Activated T-cell treated with anti-CD3 and anti-CD28 coated beads, Interleukin-2, amount 50 U/mL, for 1 hour (primary cell): ENCODE measurements at places on chromosomes 11 and 22.

DNA sequence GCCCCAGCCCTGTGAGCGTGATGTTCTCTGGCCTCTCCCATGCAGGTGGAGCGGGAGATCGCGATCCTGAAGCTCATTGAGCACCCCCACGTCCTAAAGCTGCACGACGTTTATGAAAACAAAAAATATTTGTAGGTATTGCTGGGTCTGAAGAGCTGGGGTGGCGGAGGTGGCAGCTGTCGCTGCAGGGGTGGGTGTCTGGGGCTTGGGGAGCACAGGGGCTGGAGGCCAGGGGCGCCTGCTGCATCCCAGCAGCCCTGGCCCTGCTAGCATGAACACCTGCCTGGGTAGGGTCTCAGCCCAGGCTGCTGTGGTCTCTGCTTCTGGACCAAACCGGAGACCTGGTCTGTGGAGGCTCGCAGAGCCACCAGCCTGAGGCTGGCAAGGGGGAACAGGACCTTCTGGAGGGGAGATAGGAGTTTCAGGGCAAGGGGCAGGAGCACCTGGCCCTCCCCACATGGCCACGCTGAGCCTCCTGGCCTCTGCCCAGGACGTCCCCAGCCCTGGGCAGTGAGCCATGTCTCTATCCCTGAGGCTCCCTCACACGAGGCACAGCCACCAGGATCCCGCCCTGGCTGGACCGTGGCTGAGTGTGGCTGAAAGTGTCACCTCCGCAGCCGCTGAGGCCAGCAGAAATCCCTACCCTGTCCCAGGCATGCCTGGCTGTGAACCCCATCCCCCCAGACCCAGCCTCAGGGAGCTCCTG, 48.2 kb downstream of the MOB2 start:
- no peak for DNase-seq

- no peak for DNase-seq
These were observed 16.1 kb downstream of the EIF3F start for GRCh38 chr11:8003187-8003586.

GRCh38 chr11:1834779-1835670, at the start of gene SYT8:
SYT8 (plus strand) TSS chr11:1834990; CDS start chr11:1835106, 116 bp downstream.
- DNase-seq: no peak

- DNase-seq: no peak
These were observed 2.9 kb upstream of the TTLL1 start for GRCh38 chr22:43092085-43092484.

GRCh38 chr22:48894804-48895250, 932.8 kb downstream of the BRD1 start:
- DNase-seq: no peak
